ENCODE measurements at places on chromosomes 12 and 14.

GRCh38 chr14:61102549-61103466 lies 121.8 kb downstream of the SLC38A6 start:
- DNase-seq = no peak

- DNase-seq = no peak
Measured at GRCh38 chr14:98819867-98820206, 452.2 kb downstream of the BCL11B start.

- no peak for DNase-seq
Measured at GRCh38 chr14:85437148-85437547, 92.8 kb upstream of the FLRT2 start.

- DNase-seq = no peak
Measured at GRCh38 chr14:60064491-60065072, 27.1 kb upstream of the PCNX4 start.

DNA sequence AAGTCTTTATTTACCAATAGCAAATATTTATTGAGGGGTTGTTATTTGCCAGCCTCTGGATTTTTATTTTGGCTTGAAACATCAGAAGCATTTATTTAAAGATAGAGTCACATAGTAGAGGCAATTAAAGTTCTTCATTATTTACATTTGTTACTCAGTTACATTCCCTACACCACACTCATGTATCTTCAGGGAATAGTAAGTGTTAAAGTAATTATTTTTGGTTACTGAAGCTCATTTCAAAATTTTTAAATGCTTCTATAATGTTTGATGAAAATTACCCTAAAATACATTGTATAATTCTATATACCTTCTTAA lies 205.6 kb downstream of the ESR2 start:
- DNase-seq = no peak

DNA sequence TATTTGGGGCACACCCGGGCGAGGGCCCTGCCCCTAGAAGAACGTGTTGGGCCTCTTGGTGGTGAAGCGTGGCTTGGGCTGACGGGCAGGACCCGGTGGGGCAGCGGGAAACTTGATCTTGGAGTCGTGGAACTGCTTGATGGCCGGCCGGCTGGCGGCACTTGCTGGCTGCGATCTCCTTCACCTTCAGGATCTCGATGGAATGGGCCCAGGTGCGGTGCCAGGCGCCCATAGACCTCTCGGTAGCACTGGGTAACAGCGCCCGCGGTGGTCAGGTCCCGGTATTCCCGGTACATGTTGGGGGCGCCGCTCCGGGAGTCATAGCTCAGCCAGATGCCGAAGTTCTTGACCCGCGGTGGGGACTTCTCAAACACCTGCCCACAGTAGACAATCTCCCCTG lies 16.5 kb downstream of the UBR7 start:
- DNase-seq = no peak

- DNase-seq = no peak
Measured at GRCh38 chr14:52179141-52179790, 88.2 kb upstream of the PTGDR start.

DNA sequence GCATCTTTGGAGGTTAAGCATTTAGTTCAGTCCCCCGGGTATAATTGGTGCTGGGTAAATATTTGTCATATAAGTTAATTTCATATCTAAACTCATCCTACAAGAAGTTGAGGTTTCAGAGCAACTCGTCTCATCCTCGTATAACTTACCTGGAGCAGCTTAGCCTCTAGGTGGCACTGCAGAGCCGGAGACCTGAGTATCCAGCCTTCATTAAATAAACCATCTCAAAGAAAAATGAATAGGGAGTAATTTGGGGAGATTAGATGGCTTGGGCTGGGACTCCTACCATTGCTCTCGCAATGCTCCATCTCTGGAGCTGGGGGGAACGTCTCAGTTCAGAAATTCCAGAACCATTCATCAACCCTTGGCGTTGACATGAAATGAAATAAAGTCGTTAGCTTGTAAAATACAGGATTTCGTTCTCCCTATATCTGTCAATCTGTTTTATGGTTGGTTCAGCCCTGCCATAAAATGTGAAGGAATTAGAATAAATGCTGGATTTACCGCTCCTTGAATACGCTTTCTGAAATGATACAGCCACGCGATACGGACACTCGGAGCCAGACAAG lies 122.9 kb upstream of the TMEM132D start:
- peak; percentile 37 for DNase-seq

- no peak for DNase-seq
Measured at GRCh38 chr12:107767466-107767865, 6.5 kb upstream of the PRDM4 start.

DNA sequence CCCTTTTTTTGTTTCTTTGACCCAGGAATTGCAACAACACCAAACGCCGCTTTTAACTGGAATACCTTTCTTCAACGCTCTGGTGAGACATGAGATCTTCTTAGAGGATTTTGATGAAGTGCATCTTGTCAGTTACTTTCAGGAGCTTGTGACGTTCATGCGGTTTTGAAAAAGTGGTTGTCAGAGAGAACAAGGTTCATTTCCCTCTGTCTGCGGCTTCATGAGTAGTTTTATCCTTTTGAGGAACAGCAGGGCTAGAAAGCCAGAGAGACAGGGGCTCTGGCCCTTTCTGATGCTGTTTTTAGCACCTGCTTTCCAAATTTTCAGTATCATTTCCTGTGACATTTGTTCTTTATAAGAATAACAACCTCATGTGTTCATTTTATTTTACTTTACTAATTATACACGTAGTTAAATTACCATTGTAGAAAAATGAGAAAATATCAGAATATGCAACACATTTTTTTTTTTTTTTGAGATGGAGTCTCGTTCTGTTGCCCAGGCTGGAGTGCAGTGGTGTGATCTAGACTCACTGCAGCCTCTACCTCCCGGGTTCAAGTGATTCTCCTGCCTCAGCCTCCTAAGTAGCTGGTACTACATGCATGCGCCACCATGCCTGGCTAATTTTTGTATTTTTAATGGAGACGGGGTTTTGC lies 61.8 kb downstream of the GLT1D1 start:
- no peak for DNase-seq

DNA sequence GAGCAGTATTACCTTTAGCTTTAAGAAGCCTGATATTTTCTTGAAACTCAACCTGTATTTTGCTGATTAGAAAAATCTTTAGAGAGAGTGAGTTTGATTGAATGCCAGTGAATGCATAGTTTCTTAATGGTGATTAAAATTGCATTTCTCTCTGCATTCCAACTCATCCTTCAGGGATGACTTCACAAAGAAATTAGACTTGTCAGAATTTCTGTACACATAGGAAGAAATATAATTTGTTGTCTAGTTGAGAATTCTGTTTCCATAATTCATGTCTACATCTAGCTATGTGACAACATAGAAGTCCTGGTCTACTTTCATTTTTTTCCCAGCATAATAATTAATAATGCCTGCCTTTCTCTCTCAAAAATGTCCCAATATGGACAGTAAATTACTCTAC lies 136.6 kb downstream of the OTOGL start:
- no peak for DNase-seq

- no peak for DNase-seq
Measured at GRCh38 chr14:104694991-104695659, 5.7 kb downstream of the INF2 start.

DNA sequence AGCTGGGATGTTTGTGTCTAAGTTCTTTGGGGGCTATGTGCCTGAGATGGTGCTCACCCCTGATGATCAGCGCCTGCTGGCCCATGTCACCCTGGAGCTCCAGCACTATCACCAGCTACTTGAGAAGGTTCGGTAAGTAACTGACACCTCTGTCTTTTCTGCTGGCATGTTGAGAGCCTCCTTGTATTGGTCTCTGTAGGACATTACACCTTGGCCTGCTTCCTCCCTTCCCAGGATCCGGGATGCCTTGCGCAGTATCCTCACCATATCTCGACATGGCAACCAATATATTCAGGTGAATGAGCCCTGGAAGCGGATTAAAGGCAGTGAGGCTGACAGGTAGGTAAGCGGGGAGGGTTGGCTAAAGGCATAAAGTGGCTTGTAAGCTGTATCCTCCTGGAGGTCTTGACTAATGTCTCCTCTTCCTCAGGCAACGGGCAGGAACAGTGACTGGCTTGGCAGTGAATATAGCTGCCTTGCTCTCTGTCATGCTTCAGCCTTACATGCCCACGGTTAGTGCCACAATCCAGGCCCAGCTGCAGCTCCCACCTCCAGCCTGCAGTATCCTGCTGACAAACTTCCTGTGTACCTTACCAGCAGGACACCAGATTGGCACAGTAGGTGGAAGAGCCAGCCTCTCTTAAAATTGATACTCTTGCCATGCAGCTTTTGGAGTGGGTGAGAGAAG lies 5.5 kb downstream of the DDIT3 start:
- DNase-seq = no peak

GRCh38 chr12:34398366-34398705 lies 376.0 kb downstream of the ALG10 start:
- DNase-seq = no peak

DNA sequence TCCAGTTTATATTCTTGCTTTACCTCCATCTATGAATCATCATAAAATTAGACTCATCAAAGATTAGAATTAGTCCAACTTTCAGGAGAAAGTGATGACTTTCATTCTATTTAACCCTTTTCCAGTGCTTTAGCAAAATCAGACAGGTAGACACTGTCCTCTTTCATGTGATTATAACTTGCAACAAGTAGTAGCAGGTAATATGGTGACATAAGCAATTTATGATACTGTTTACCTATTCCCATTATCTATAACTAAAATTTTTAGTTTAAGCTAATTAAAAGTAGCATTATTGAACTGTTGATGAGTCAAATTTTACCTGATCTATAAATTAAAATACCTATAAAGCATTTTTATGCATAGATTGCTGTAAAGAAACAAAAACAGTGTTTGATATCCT lies 351.6 kb downstream of the SEC23A start:
- DNase-seq = no peak

- DNase-seq = no peak
Measured at GRCh38 chr12:106648736-106649135, 65.9 kb downstream of the RFX4 start.

- DNase-seq = no peak
Measured at GRCh38 chr12:116009805-116010204, 267.7 kb downstream of the MED13L start.

DNA sequence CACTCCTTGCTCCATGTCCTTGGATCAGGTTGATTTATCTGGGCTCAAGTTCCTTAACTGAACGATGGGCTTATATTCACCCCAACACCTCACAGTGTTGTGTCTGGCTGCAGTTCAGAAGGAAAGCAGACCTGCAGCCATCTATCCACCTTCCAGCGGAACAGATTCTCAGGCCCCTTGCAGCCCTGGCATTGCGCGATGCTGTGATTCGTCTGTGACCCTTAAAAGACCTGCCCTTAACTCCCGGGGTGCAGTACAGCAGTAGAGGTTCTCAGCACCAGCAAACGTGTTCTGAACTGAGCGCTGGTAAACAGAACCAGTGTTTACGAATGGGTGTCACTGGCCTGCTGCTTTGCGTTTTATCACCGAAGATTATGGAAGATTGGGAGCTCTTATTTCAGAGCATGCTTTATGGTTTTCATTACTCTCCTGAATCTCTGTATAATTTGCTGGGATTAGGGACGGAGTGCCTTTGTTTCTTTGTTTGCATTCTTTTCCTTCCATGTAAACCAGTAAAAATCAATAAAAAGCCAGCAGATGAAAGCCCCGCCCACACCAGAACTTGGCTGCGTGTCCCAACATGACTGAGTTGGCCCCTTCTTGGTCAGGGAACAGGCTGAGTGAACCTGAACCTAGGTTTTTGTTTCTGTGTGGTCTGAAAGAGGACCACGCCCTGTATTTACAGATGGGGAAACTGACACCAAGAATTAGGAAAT lies 286.7 kb upstream of the CRY1 start:
- no peak for DNase-seq

Measured in retina (tissue), 1 donor.